ENCODE measurements at places on chromosomes 11 and 22. TPM values are rescaled to one million over a fixed set of nuclear protein-coding genes. Genes with fewer than 3 reads are reported as not detected.

GRCh38 chr11:66285250-66285947, 3.5 kb downstream of the YIF1A start:
- DNase-seq: no peak

NOX4 gene
- not detected for total RNA-seq

DNA sequence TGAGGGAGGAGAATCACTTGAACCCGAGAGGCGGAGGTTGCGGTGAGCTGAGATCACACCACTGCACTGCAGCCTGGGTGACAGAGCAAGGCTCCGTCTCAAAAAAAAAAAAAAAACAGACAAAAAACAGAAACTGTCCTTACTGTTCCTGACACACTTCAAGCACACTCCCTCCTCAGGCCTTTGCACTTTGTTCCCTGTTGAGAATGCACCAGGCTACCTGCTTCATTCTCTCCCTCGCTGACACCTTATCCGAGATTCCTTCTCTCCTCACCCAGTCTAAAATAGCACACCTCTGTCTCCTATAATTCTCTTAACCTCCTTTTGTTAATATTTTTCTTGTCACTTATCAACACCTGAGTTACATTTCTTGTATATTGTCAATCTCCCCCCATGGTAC, 32.3 kb upstream of the TECTA start:
- no peak for DNase-seq

- DNase-seq: no peak
Measured at GRCh38 chr11:77386178-77386577, 84.7 kb upstream of the GDPD4 start.

GRCh38 chr22:26570864-26571525, 18.9 kb downstream of the TPST2 start:
- DNase-seq: no peak

- DNase-seq: no peak
Measured at GRCh38 chr22:31162015-31162765, 2.2 kb downstream of the RNF185 start.

- no peak for DNase-seq
Measured at GRCh38 chr11:116506263-116506825, 266.4 kb downstream of the BUD13 start.

GRCh38 chr11:2673871-2674471, 25.8 kb downstream of the KCNQ1OT1 start:
- no peak for DNase-seq

- peak; percentile 46 for DNase-seq
Measured at GRCh38 chr11:9313648-9314290, 624 bp downstream of the TMEM41B start.

Data from activated CD8-positive, alpha-beta T cell treated with anti-CD3 and anti-CD28 coated beads, Interleukin-2, amount 10 ng/mL, durations not matched to agents 7 days and 5 days (primary cell).